ENCODE measurements at places on chromosomes 13 and 19.

DNA sequence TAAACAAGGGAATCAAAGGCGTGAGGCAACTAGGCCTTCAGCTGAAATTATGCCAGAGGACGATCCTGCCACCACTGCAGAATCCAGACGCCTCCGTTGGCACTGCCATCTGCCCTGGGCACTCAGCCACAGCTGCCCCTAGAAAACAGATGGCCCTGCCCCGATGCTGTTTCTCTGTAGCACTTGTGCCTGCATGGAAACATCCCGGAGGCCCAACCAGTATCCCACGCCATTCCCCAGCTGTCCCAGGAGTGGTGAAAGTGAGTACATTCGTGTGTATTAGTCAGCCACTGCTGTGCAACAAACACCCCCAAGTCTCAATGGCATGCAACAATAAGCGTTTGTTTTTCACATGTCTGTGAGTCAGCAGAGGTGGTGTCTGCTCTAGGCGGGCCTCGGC is 8.9 kb upstream of the CRTC1 start:
- DNase-seq, result no peak

GRCh38 chr19:6011794-6012193 is 33.9 kb upstream of the RANBP3 start:
- DNase-seq, result no peak

DNA sequence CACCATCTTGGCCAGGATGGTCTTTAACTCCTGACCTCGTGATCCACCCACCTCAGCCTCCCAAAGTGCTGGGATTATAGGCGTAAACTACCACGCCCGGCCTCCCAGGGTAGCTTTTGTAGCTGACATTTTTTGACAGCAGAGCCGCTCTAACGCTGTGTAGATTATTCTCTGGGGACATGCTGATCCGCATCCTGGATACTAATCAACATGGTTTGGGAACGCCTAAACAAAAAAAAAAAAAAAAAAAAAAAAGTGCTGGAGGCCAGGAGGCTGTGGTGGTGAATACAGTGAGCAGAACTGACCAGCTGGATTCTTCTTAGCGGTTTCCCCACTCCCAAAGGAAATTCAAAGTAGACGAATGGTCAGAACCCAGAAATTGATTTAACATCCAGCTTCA is 5.1 kb downstream of the LONP1 start:
- no peak for DNase-seq

GRCh38 chr13:52797176-52797575 is 51.3 kb downstream of the PCDH8 start:
- DNase-seq, result no peak

GRCh38 chr19:5679289-5680083 is 830 bp downstream of the MICOS13 start:
- no peak for DNase-seq

All from activated CD4-positive, alpha-beta T cell treated with anti-CD3 and anti-CD28 coated beads, Interleukin-10, Interleukin-2, amounts not matched to agents 100 ng/mL and 50 ng/mL, durations not matched to agents 16 hours and 8 hours (primary cell).